Left renal pelvis (tissue), 4 donors: ENCODE measurements at places on chromosomes 16 and 17.

DNA sequence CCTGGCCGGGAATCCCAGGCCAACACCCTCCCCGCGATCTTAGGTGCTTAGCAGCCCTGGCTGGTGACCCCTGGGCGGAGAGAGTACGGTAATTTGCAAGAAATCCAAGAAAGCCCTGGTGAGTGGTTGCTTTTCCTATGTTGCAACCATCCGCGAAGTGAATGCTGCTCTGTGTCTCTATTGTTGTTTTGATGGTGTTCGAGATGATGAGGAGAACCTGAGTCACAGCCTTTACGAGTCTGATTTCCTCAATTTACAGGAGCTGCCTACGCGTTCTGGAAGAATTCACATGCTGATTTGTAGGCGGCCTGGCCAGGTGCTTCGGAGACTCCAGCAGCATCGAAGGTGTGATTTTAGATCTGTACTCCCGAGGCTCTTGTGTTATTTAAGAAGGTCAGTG, 63.3 kb downstream of the TMEM235 start:
- no peak for DNase-seq

DNA sequence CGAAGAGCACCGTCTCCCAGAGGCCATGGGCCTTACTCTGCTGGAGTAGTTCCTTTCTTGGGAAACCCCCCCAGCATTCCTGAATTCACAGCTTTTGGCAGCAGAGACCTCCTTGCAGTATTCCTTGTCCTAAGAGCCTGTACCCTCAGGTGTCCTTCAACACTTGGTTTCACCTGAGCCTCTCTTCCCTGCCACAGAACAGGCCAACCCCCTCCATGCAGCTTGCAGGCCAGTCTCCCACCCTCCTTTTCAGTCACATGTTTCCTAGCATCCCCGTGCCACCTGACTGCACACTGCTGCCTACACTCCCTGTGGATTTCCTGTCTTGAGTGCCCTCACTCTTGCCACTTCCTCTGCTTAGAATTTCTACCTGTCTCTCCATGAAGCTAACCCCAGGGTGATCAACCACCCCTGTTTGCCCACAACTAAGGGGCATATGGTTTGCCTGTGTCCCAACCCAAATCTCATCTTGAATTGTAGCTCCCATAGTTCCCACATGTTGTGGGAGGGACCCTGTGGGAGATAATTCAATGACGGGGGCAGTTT, 65.5 kb downstream of the DYNLRB2 start:
- no peak for DNase-seq

- DNase-seq: no peak
Observed at GRCh38 chr17:13492737-13493122, 109.0 kb downstream of the HS3ST3A1 start.

DNA sequence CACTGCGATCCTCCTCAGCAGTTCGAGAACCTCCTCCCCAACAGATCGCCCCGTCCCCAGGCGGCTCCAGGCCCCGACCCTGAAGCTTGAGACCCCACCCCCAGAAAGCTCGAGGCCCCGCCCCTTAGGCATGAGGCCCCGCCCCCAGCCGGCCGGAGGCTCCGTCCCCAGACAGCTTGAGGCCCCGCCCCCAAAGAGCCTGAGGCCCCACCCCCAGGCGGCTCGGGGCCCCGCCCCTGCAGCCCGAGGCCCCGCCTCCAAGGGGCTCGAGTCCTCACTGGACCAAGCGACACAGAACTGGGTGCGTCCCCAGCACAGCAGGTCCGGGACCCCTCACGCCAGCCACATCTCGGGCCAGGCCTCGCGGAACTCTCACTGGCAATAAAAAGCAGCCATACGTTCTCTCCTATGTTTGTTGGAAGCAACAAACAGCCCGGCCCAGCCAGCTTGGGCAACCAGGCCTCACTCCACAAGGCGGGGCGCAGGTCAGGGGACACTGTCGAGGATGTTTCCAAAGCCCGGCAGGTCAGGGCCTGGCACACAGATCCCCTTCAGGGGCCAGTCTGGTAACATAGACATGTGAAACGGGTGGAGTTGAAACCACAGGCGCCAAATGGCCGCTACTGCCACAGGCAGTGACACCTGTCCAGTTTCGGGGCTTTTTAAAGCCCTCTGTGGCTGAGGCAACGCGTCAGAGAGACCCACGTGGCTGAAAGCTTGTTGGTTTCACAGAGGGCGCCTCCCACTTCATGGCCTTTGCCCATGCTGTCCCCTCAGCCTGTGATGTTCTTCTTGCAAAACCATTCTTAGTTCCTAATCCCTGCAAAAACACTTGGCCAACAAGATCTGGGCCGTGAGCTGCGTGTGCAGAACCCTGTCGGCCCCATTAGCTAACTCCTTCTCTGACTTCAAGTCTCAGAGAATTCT, 224.2 kb downstream of the PARN start:
- no peak for DNase-seq

- DNase-seq: no peak
Observed at GRCh38 chr17:43856141-43856540, 9.2 kb downstream of the CD300LG start.

- DNase-seq: no peak
Observed at GRCh38 chr17:49361129-49361901, 735 bp downstream of the ZNF652 start.

GRCh38 chr16:50530277-50531236, 17.6 kb upstream of the NKD1 start:
- DNase-seq: no peak

- DNase-seq: no peak
Observed at GRCh38 chr16:22073350-22073749, 19.0 kb upstream of the VWA3A start.

DNA sequence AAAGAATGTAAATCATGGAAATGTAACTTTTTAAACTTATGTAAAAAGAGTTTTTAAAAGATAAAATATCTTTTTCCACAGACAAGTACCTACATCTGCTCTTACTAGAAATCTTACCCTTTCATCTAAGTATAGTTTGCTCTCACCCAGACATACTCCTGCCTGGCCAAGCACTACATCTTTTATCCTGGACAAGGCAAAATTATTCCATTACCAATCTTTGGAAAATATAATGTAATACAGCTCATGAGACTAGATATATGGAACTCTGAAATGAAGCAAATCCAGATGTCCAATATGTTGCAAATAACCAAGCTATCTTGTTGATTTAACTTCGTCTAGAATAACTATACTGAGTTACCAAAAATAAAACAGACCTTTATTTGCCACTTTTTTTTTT, 50.0 kb downstream of the VMP1 start:
- DNase-seq: no peak

DNA sequence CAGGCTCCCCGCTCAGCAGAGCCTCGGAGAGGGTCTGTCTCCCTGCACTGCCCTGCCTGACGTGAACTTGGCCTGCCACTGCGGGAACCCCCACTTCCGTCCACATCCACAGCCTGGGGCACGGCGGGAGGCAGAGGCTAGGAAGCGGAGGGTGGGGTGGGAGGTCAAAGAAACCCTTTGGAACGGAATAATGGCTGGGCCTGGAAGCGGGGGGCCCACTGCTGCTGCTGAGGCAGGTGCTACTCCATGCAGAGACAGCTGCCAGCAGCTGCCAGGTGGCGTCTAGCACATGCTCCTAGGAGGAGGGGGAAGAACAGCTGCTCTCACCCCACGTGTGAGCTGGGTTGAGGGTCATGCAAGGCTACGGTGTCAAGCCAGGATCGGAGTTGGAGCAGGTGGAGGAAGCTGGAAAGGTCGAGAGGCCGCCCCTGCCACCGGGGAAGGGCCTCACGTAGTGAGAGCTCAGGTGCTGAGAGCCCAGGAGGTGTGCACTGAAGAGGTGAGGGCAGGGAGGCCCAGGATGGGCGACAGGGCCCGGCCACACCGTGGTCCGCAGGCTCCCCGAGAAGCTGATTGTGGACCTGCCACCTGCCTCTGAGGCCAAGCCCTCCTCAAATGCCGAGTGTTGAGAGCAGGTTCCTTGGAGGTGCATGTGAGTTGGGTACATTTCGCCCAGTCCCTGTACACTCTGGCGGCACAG, 9.8 kb downstream of the FSCN2 start:
- DNase-seq: no peak

DNA sequence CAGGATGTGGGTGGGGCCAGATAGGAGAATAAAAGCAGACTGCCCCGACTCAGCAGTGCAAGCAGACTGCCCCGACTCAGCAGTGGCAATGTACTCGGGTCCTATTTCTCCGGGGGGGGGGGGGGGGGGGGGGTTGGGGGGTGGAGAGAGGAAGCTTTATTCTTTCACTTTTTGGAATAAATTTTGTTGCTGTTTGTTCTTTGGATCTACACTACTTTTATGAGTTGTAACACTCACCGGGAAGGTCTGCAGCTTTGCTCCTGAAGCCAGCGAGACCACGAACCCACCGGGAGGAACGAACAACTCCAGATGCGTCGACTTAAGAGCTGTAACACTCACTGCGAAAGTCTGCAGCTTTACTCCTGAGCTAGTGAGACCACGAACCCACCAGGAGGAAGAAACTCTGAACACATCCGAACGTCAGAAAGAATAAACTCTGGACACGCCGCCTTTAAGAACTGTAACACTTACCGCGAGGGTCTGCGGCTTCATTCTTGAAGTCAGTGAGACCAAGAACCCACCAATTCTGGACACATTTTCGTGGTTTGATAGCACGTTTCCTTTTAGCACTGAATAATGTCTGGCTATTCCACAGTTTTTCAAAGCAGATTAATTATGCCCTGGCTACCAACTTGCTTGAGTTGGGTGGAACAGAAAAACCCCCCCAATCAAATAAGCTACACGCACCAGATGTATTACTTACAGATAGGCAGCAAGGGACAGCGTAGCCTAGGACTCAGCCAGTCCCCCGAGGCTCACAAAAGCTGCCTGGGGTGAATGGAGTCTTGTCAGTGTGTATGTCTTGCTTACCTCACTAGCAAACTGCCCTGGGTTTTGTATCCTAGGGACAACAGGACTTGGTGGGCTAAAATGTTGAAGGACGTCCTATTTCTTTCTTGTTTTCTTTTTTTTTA, 11.9 kb downstream of the FZD2 start:
- no peak for DNase-seq

DNA sequence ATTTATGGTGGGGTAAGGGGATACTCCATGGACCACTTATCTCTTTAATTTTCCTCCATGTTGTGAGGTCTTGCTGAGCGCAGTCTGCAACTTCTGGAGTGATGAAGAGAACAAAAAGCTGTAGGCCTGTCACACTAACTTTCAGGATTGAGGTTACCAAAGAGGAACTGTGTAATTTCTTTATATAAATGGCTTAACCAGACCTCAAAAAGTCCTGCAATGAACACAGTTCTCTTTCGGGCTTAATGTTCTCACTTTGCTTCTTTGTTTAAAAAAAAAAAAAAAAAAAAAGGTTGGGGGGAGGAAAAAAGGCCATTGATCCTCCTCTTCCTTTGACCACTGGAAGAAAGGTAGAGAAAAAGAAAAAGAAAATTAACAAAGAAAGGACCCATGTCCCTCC, 86.8 kb upstream of the SOX9 start:
- no peak for DNase-seq

DNA sequence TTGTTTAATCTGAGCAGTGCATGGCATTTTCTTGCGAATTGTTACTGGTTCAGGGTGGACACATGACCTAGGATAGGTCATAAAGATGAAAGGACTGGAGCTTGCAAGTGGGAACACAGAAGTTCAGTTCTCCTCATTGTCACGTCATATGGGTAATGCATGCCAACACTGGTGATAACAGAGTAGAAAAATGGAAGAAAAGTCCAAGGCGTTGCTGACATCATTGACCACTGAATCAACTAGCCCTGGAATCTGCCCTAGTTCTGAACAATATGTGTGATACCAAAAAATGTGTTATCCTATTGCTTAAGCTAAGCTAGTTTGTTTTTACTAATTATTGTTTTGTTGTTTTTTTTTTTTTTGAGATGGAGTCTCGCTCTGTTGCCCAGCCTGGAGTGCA, 234.2 kb upstream of the MAF start:
- no peak for DNase-seq
